Mesothelial cell of epicardium (in vitro differentiated cells): ENCODE measurements at places on chromosomes 5 and 9. TPM values are rescaled to one million over a fixed set of nuclear protein-coding genes. Genes with fewer than 3 reads are reported as not detected.

DNA sequence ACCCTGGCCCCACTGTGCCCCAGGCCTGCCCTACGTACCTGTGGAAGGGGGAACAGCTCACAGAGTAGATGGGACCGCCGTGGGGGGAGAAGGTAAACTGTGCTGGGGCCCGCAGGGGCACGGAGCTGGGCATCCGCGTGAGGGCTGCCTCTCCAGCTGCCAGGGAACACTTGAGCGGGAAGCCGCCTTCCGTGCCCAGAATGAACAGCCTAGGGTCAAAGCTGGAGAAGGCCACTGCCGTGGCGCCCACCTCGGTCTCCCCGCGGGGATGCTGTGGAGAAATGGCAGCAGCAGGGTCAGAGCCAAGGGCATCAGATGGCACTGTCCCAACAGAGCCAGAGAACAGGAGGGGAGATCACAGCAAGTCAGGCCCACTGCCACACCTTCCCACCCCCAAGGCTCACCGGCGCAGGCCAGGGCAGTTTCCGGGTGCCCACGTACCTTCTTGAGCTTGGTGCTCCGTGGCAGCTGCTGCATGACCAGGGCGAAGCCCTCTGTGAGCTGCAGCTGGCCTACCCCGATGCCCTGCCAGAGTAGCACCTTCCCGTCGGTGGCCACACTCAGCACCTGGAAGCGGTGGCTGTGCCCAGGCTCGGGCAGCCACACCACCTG lies 21.9 kb downstream of the DYNC2I2 start:
- peaks cover 26% of the 10 kb centered on the region for H3K36me3 ChIP-seq
- H3K4me1 ChIP-seq = peaks cover 17% of the 10 kb centered on the region
- no peak overlapping the region for H3K4me3 ChIP-seq
- peak overlapping the region; percentile 83 for H3K27ac ChIP-seq
- no peaks in the 10 kb centered on the region for H3K27me3 ChIP-seq
- DNase-seq = no peak

DNA sequence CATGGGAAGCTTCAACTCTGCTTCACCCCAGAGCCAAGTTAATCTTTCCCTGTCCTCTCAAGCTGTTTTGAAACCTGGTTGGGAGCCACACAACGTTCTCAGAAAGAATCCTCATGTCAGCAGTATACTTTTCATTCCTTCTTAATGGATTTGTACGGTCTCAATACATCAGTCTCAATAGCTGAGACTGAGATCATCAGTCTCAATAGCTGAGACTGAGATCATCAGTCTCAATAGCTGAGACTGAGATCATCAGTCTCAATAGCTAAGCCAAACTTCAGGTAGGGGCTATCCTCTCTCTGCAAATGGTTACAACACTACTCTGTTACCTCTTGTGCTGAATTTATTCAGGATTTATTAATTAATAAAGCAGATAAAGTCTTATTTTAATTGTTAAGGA lies 1317.4 kb upstream of the CDH9 start:
- H3K27me3 ChIP-seq = no peaks in the 10 kb centered on the region
- H3K36me3 ChIP-seq = peaks cover 9% of the 10 kb centered on the region
- no peak for DNase-seq
- peaks cover 5% of the 10 kb centered on the region for H3K4me1 ChIP-seq
- H3K4me3 ChIP-seq = no peak overlapping the region

GRCh38 chr5:102991802-102992201 lies 128.1 kb downstream of the GIN1 start:
- H3K4me1 ChIP-seq = no peaks in the 10 kb centered on the region
- no peak overlapping the region for H3K27ac ChIP-seq
- H3K4me3 ChIP-seq = no peak overlapping the region
- no peaks in the 10 kb centered on the region for H3K36me3 ChIP-seq
- no peak for DNase-seq

- DNase-seq = no peak
- H3K27ac ChIP-seq = no peak overlapping the region
- H3K4me3 ChIP-seq = no peak overlapping the region
- H3K4me1 ChIP-seq = peaks cover 28% of the 10 kb centered on the region
Measured at GRCh38 chr9:95874989-95875304, 544 bp upstream of the ERCC6L2 start.

DNA sequence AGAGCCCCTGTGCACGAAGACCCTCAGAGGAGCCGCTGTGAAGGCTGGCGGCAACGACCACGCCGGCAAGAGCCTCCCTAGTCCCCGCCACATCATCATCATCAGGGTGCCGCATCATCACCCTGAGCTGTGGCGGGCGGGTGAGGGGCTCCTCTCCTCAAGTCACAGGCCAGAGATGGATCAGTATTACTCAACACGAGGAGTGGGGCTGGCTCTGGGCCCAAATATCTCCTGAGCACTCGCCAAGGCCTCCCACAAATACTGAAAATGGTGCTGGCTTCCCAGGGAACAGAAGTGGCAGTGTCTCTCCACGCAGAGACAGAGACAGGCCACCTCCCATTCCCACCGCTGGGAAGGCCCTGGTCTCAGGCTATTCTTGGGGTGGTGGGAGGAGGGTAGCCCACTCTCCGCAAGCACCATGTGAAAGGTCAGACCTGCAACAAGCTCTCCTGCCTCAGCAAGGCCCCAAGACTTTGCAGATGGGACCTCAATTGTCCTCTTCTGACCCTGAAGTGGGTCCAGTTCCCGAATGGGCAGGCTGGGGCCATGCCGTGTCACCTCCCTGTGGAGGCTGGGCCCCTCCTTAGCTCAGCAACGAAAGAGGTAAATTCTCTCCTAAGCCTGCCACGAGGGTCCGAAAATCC lies 39.3 kb upstream of the ZNF354A start:
- no peaks in the 10 kb centered on the region for H3K36me3 ChIP-seq
- H3K27me3 ChIP-seq = no peaks in the 10 kb centered on the region
- H3K4me1 ChIP-seq = no peaks in the 10 kb centered on the region
- DNase-seq = no peak
- no peak overlapping the region for H3K27ac ChIP-seq

DNA sequence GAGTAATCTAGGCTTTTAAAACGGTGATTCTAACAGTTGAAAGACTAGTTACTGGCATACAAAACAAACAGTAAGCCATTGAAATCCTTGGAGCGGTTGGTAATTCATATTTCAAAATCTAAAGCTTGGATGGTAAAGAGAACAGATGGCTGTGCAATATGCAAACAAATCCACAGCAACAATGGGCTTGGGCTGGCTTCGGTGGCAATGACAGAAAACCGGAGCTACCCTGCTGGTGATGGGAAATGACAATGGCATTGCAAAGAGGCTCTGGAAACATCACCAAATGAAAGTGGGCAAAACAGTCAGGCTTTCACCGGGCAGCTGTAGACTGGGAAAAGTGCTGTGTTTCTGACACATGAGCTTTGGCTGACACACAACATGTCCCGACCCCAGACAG lies 42.2 kb downstream of the MED27 start:
- H3K27ac ChIP-seq = no peak overlapping the region
- H3K27me3 ChIP-seq = no peaks in the 10 kb centered on the region
- H3K4me1 ChIP-seq = peaks cover 37% of the 10 kb centered on the region
- DNase-seq = no peak

GRCh38 chr5:104456122-104456521 lies 893.5 kb upstream of the NUDT12 start:
- DNase-seq = no peak
- H3K36me3 ChIP-seq = peaks cover 5% of the 10 kb centered on the region
- no peak overlapping the region for H3K27ac ChIP-seq
- no peaks in the 10 kb centered on the region for H3K27me3 ChIP-seq

DNA sequence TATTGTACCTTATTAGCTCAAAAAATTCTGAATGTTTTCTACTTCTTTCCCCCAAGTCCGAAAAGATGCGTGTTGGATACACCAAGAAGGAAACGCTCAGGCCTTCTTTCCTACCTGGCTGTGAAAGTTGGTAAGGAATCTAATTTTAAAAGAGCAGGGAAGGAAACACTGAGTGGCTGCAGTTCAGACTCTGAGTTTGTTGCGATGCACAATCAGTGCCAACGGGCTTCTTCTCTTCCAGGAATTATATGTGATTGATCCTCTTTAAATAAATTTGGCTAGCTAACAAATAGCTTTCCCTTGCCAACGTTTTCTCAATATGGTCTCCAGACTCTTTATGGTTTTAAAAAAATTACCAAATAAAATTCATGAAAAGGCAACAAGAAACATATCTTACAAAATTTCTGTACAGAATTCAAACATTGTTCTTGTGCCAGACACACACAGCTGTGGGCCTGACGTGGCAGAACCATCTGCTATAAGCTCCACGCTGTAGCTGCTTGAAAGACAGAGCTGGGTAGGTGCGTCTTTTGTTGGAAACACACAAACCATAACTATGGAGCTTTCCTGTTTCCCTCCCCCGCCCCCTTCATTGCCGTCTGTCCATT lies 493.1 kb downstream of the ZNF608 start:
- peak overlapping the region; percentile 81 for H3K27ac ChIP-seq
- peaks cover 30% of the 10 kb centered on the region for H3K36me3 ChIP-seq
- no peak for DNase-seq

Gene ZNF883
- total RNA-seq = 8.6 to 11.5 TPM (median 11.2 TPM) in 3 replicates

Gene HTR4
- 0.27 to 0.41 TPM (median 0.33 TPM) in 3 replicates for total RNA-seq

Gene NUTM2G
- 0.16 to 0.20 TPM in 2 of 3 replicates, not detected in the other for total RNA-seq

Gene MYORG
- 4.2 to 5.5 TPM (median 4.9 TPM) in 3 replicates for total RNA-seq

Gene PCDHGA10
- total RNA-seq = 30.7 to 33.4 TPM (median 32.1 TPM) in 3 replicates
